ENCODE measurements at places on chromosomes 2 and 18. TPM values are rescaled to one million over a fixed set of nuclear protein-coding genes. Genes with fewer than 3 reads are reported as not detected.

The LGALSL gene
- 20.4 TPM for total RNA-seq

DNA sequence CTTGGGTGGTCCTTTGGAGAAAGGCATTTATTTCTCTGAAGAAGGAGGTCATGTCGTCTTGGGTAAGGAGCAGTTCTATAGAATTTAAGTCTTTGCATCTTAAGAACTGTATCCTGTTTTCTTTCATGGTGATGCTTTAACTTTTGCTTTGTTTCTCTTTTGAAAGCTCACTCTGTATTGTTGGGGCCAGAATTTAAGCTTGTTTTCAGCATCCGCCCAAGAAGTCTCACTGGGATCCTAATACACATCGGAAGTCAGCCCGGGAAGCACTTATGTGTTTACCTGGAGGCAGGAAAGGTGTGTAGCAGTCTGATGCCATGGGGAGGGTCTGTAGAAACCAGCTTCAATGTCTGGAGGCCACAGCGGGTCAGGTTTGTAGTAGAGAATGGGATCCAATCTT is 64.7 kb upstream of the TTC39C start:
- peak; percentile 67 for DNase-seq

DNA sequence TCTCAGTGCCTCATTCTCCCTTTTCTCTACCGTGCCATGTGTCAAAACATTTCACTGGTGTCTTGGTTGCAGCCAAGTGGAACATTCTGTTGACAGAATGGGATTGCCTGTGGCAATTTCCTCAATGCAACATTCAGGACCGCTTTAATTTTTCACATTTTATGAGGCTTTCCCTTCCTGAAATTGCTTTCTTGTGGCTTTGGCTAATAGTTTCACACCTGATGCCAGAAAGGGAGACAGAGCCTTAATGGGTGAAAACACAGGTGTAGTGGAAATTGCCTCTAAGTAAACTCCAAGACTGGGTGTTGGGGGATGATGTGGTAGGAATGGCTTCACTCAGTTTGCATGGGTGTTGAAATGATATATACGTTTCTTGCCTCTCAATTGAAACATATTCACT is 278.3 kb downstream of the TSN start:
- DNase-seq = no peak

DNA sequence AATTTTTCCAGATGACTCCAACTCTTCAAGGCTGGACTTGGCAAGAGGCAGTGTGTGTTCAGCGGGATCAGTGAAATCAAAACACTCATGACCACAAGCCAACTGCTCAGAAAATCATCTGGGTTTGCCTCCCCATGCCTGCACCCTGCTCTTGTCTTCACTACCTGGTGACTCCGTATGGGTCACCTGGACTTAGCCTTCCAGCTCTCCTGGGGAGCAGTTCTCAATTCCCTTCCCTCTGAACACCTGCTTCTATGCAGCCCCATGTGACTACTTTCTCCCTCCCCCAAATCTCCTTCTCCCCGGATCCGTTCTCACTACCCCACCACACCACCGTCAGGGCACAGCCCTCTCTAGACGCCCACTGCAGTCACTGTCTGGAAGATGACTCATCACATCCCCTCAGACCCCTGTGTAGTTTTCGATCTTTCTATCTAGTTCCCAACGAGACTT is 130.2 kb upstream of the ID2 start:
- peak; percentile 10 for DNase-seq

The CHMP1B gene
- total RNA-seq = 39.2 TPM

DNA sequence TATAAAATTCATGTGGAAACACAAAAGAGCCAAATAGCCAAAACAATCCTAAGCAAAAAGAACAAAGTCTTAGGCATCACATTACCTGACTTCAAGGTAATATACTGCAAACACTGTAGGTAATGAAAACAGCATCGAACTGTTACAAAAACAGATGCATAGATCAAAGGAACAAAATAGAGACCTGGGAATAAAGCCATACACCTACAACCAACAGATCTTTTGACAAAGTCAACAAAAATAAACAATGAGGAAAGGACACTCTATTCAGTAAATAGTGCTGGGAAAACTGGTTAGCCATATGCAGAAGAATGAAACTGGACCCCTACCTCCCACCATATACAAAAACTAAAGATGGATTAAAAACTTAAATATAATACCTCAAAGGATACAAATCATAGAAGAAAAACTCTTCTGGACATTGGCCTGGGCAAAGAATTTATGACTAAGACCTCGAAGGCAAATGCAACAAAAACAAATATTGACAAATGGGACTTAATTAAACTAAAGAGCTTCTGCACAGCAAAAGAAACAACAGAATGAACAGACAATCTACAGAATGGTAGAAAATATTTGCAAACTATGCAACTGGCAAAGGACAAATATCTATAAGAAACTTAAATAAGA is 218.0 kb downstream of the PHLPP1 start:
- DNase-seq = no peak

The IL1A gene
- total RNA-seq = 0.35 TPM

DNA sequence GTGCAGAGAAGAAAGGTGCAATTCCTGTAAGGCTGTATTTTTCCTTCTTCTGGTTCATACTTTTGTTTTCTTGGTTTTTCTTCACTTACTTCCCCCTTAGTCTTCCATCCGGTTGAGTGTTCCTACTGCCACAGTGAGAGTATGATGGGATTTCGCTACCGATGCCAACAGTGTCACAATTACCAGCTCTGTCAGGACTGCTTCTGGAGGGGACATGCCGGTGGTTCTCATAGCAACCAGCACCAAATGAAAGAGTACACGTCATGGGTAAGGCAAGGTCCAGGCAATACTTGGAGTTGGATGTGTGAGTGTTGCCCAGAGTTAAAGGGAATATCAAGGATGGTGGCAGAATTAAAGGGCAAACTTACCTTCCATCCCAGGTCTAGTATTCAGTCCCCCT is 108.0 kb downstream of the DTNA start:
- DNase-seq = no peak

- no peak for DNase-seq
Observed at GRCh38 chr18:70126832-70127231, 78.7 kb downstream of the RTTN start.

GRCh38 chr18:70314151-70314782 is 25.4 kb downstream of the SOCS6 start:
- DNase-seq = no peak

- no peak for DNase-seq
Observed at GRCh38 chr2:14140009-14140550, 492.4 kb upstream of the LRATD1 start.

GRCh38 chr2:24360050-24360962 is at the start of gene ITSN2:
Gene ITSN2 (minus strand): TSS chr2:24360536. CDS start chr2:24328082, 32,454 bp downstream.
- DNase-seq = peak; percentile 82

The SERPINB10 gene
- not detected for total RNA-seq

The ZNF407 gene
- 8.2 TPM for total RNA-seq

DNA sequence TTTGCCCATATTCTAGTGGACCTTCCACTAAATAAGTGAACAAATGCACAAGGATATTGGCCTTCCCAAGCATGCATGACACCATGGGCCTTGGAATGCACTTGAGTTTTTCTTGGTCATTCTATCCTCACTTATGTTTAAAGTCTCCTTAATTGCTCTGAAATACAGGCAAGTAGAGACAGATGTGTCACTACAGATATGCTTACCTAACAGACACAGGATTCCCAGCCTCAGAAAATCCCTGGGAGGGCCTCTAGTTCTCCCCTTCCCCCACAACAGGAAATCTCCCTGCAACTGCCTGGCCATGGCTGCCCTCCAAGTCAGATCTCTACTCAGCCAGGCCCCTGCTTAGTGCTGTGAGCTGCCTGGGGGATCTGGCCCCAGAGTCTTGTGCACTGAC is 445.2 kb downstream of the IRS1 start:
- no peak for DNase-seq
